Colonic mucosa (tissue), 4 donors: ENCODE measurements at places on chromosomes 3 and 15. TPM values are rescaled to one million over a fixed set of nuclear protein-coding genes. Genes with fewer than 3 reads are reported as not detected.

GOLGA6L10 gene
- 1.8 TPM for total RNA-seq

SMARCC1 gene
- total RNA-seq = 90.2 TPM

BMF gene
- 11.6 TPM for total RNA-seq

SH2D7 gene
- total RNA-seq = 0.58 TPM

LYZL4 gene
- total RNA-seq = not detected

PSMD2 gene
- total RNA-seq = 166 TPM

C3orf20 gene
- not detected for total RNA-seq

ACTC1 gene
- not detected for total RNA-seq

EFCC1 gene
- 1.7 TPM for total RNA-seq

SLC28A1 gene
- 0.80 TPM for total RNA-seq

DNA sequence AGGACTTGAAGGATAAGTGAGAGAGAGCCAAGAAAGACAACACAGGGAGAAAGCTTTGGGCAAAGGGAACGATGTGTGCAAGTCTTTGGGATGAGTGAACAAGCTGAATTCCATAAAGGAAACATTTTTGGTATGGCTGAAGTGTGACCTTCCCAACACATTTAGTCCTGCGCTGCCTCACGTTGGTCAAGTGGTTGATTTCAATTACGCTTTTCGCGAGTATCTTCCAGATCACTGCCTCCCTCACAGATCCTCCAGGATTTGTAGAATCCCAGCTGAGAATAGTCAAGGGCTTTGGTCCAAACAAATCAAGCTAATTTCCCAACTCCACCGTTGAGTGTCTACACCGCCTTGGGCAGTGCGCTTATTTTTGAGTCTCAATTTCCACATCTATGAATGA is 338.4 kb upstream of the ADAMTS9 start:
- no peak for DNase-seq
- no peak overlapping the region for H3K4me3 ChIP-seq
- H3K27me3 ChIP-seq = no peaks in the 10 kb centered on the region
- no peak overlapping the region for H3K27ac ChIP-seq

- DNase-seq = no peak
- no peak overlapping the region for H3K27ac ChIP-seq
- no peaks in the 10 kb centered on the region for H3K36me3 ChIP-seq
- H3K4me3 ChIP-seq = no peak overlapping the region
- H3K27me3 ChIP-seq = no peaks in the 10 kb centered on the region
Observed at GRCh38 chr3:72594615-72595215, 253.5 kb downstream of the SHQ1 start.

GRCh38 chr3:187368251-187369088 is at the start of gene RTP4:
Gene RTP4 (plus strand): TSS chr3:187368385. CDS start chr3:187368442, 57 bp downstream.
- H3K36me3 ChIP-seq = no peaks in the 10 kb centered on the region
- peak; percentile 53 for DNase-seq
- H3K4me3 ChIP-seq = peak within 1 kb of the TSS; percentile 41
- peak within 1 kb of the TSS; percentile 86 for H3K27ac ChIP-seq
- no peaks in the 10 kb centered on the region for H3K4me1 ChIP-seq

DNA sequence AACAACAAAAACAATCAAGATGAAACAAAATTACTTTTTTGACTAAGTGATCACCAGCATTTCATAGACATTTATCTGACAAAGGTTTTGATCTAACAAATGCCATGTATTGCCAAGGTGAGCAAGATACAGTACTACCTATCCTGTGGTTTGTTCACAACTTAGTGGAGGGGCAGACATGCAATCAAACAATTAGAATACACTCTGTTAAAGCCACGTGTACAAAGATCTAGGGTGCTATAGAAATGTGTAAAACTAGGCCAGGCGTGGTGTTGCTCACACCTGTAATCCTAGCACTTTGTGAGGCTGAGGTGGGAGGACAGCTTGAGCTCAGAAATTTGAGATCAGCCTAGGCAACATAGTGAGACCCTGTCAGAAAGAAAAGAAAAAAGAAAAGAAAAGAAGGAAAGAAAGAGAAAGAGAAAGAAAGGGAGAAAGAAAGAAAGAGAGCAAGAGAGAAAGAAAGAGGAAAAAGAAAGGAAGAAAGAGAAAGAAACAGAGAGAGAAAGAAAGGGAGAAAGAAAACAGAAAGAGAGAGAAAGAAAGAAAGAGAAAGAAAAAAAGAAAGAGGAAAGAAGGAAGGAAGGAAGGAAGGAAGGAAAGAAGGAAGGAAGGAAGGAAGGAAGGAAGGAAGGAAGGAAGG is 1.4 kb upstream of the TRIM69 start:
- no peak for DNase-seq
- no peaks in the 10 kb centered on the region for H3K36me3 ChIP-seq
- peaks cover 5% of the 10 kb centered on the region for H3K4me1 ChIP-seq
- peak overlapping the region; percentile 42 for H3K27ac ChIP-seq
- no peaks in the 10 kb centered on the region for H3K27me3 ChIP-seq
- no peak overlapping the region for H3K4me3 ChIP-seq

GRCh38 chr3:184315543-184315867 is 1.1 kb downstream of the EIF4G1 start:
- H3K27me3 ChIP-seq = no peaks in the 10 kb centered on the region
- no peak for DNase-seq
- peaks cover 15% of the 10 kb centered on the region for H3K4me1 ChIP-seq
- peak overlapping the region; percentile 86 for H3K27ac ChIP-seq
- peak overlapping the region; percentile 66 for H3K4me3 ChIP-seq

- no peak overlapping the region for H3K4me3 ChIP-seq
- no peak overlapping the region for H3K27ac ChIP-seq
- H3K4me1 ChIP-seq = no peaks in the 10 kb centered on the region
- no peaks in the 10 kb centered on the region for H3K36me3 ChIP-seq
- H3K27me3 ChIP-seq = no peaks in the 10 kb centered on the region
Observed at GRCh38 chr3:35970793-35971192, 331.5 kb downstream of the ARPP21 start.

GRCh38 chr3:20103731-20104130 is 63.5 kb downstream of the KAT2B start:
- no peak overlapping the region for H3K4me3 ChIP-seq
- no peaks in the 10 kb centered on the region for H3K4me1 ChIP-seq
- no peaks in the 10 kb centered on the region for H3K36me3 ChIP-seq

DNA sequence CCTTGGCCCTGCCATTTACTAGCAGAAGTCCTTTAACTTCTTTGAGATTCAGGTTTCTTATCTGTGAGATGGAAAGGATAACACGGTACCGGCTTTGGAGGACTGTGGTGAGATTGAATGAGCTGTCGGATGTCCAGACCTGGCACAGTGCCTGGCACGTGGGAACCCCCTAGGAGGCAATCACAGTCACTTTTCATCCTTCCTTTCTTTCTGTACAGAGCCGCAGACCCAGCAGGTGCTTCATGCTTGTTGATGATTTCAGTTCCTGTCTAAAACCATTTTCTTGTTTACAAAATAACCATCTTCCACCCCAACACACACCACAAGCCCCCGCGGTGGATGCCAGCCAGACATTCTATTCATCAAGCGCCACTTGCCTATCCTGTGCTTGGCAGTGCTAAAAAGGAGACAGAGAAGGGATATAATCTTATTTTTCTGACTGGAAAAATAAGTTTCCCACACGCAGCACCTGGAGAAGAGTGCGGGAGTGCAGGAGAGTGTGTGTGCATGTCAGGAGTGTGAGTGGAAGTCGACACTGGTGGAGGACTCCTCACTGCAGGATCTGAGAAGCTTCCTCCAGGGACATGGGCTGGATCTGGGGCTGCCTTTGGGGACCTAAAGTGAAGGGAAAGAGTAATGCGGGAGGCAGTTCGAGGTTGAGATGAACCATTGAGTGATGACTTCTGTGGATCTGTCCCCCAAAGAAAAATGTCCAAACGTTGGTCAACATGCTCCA is 85.7 kb downstream of the ST6GAL1 start:
- no peak overlapping the region for H3K27ac ChIP-seq
- H3K27me3 ChIP-seq = no peaks in the 10 kb centered on the region
- H3K4me3 ChIP-seq = no peak overlapping the region
- DNase-seq = peak; percentile 26
- no peaks in the 10 kb centered on the region for H3K36me3 ChIP-seq

DNA sequence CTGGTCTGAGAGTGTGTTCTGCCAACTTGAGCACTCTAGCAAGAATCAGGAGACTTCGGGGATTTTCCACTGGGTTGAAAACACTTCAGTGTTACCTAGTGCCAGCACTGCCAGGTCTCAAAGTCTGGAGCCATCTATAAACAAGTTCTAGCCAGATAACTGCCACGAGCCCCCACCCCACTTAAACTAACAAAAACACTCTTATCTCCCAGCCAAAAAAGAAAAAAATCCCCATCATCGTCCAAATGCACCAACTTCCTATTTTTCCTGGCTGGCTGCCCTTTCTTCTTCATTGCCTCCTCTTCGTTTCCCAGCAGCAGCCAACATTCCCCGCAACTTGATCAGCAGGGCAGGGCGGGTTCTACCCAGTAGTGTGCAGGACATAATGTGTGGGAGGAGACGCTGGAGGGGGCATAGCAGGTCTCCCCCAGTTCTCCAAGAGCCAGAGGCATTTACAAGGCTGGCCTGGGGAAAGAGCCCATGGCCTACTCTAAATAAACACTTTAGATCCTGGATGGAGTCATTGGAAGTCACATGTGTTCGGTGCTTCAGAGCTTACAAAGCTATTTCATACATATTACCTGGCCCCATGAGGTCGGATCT is 29.5 kb downstream of the C2CD4B start:
- H3K36me3 ChIP-seq = no peaks in the 10 kb centered on the region
- peak; percentile 75 for DNase-seq
- no peaks in the 10 kb centered on the region for H3K27me3 ChIP-seq
- H3K4me3 ChIP-seq = no peak overlapping the region
- no peaks in the 10 kb centered on the region for H3K4me1 ChIP-seq
- H3K27ac ChIP-seq = peak overlapping the region; percentile 50

GRCh38 chr15:66961407-66961884 is 104.0 kb upstream of the SMAD3 start:
- H3K4me1 ChIP-seq = no peaks in the 10 kb centered on the region
- H3K27ac ChIP-seq = no peak overlapping the region
- no peaks in the 10 kb centered on the region for H3K36me3 ChIP-seq

DNA sequence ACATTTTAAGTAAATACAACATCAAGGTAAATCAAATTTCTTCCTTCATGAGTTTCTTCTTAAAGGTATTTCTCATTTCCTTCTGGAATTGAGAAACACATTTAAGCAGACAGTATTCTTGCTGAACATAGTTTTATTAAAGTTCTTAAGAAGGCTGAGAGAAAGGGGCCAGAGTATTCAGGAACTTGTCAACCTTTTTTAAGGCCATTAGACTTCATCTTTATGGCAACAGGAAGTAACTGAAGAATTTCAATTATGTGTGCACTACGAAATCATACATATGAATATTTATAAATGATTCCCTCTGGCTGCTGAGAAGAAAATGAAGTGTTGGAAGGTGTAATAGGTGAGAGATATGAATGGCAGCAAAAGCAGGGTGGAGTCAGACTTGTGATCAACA is 829.4 kb upstream of the DPPA4 start:
- H3K27ac ChIP-seq = no peak overlapping the region
- H3K4me3 ChIP-seq = no peak overlapping the region
- H3K36me3 ChIP-seq = no peaks in the 10 kb centered on the region
- DNase-seq = no peak
- H3K27me3 ChIP-seq = no peaks in the 10 kb centered on the region
- no peaks in the 10 kb centered on the region for H3K4me1 ChIP-seq

- H3K4me1 ChIP-seq = no peaks in the 10 kb centered on the region
- no peak overlapping the region for H3K27ac ChIP-seq
- DNase-seq = no peak
- H3K36me3 ChIP-seq = no peaks in the 10 kb centered on the region
- no peak overlapping the region for H3K4me3 ChIP-seq
- H3K27me3 ChIP-seq = no peaks in the 10 kb centered on the region
Observed at GRCh38 chr15:42011074-42011473, 9.8 kb downstream of the PLA2G4E start.

DNA sequence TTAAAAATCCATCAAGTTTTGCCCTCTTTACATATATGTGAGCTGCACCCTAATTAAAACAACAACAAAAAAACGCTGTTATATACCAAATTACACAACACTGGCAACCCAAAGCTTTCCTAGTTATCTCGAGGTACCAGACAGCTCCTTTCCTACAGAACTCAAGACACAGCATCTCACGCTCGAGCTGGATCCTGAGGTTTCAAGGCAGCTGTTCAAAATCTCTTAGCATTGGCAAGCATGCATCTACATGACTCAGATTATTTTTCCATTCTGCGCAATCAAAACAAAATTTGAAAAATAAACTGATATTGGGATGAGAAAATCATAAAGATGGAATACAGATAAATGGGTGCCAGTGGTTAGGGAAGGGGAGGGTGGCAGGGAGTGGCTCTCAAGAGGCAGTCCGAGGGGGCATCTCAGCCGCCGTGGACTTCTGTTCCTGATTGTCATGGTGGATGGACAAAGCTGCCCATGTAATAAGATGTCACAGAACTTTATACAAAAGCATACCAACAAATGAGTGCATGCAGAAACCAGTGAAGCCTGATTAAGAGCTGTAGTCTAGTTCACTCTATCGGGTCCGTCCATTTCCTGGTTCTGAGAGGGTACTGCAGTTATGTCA is 91.5 kb downstream of the ADAMTS17 start:
- H3K4me3 ChIP-seq = no peak overlapping the region
- H3K4me1 ChIP-seq = no peaks in the 10 kb centered on the region
- no peak overlapping the region for H3K27ac ChIP-seq
- no peak for DNase-seq
- H3K36me3 ChIP-seq = no peaks in the 10 kb centered on the region

DNA sequence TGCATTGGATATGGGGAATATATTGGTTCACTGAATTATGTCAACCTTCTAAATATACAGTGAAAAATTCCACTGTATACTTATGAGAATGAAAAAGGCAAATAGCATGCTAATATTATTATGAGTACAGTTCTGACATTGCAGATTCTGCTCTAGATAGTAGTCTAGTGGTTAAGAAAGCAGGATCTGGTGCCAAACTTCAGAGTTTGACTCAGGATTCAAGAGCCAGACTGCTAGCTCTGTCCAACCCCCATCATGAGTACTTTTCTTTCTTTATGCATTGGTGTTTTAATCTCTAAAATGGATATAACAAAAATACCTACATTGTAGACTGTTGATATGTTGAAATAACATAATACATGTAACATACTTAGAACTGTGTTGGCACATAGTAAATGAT is 57.3 kb upstream of the PLSCR4 start:
- no peaks in the 10 kb centered on the region for H3K4me1 ChIP-seq
- no peaks in the 10 kb centered on the region for H3K36me3 ChIP-seq
- no peak overlapping the region for H3K27ac ChIP-seq
- H3K4me3 ChIP-seq = no peak overlapping the region

DNA sequence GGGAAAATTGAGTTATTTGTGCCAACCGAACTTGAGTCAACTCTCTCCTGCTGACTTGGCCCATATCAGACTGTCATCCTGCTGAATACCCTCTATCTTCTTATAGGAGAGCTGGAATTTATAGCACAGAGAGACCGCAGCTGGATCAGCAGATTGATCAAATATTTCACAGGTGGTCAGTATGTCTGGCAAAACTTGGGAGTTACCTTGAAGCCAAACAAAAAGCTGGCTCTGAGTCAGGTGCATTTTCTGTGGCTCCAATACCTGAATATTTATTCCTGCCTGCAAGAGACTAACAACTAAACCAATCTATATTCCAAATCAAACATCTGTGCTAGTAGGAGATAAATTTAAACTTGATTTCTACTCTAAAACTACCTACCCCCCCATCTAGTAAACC is 752.1 kb upstream of the ALCAM start:
- H3K27me3 ChIP-seq = no peaks in the 10 kb centered on the region
- no peaks in the 10 kb centered on the region for H3K36me3 ChIP-seq
- H3K4me1 ChIP-seq = no peaks in the 10 kb centered on the region

GRCh38 chr3:180516368-180516767 is 85.6 kb upstream of the TTC14 start:
- DNase-seq = no peak
- no peak overlapping the region for H3K27ac ChIP-seq
- H3K36me3 ChIP-seq = no peaks in the 10 kb centered on the region
- no peak overlapping the region for H3K4me3 ChIP-seq

GRCh38 chr15:32652178-32652577 is 10.7 kb downstream of the SCG5 start:
- H3K4me1 ChIP-seq = no peaks in the 10 kb centered on the region
- no peak overlapping the region for H3K27ac ChIP-seq
- H3K4me3 ChIP-seq = no peak overlapping the region
